Activated naive CD8-positive, alpha-beta T cell treated with anti-CD3 and anti-CD28 coated beads for 36 hours (primary cell): ENCODE measurements at places on chromosomes 7 and 10.

DNA sequence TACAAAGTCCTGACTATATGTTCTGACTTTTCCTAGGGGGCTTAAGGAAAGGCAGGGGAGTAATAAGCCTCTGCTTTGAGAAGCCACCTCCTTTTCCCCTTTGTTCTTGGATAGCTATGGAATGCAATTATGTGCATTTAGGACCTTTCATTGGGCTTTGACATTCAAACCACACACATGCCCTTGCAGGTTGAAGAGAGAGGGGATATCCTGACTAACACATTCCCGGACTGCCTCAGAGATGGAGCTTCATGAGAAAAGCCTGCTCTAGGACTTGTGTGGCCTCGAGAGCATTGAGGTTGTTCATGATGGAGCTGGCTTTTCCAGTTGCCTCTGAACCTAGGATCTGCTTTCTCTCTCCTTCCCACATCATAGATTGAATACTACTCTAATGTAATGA lies 694.5 kb downstream of the LRMDA start:
- no peak for DNase-seq

DNA sequence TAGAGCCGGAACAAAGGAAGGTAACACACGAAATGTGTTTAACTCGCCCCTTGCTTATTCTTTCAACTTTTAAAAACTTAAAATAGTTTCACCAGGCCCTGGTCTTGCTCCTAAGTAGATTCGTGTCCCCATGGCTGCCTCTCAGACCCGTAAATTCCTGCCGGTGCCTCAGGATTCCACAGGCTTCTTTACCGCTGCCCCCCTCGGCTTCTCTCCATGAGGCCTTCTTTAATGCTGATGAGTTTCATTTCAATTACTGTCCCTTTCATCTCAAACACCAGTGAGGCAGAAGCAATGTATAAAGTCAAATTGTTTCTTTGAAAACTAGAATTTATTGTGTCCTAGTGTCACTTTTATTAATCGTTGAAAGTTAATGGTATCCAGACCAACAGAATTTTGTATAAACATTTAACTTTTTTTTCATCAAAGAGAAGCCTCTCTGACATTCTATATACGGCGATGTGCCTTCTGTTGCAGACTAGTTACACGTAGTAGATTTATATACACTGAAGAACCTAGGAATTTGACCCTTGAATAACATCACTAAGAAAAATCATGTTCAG lies 225.2 kb downstream of the C7orf25 start:
- no peak for DNase-seq

GRCh38 chr10:129754211-129755050 lies 209.6 kb downstream of the EBF3 start:
- DNase-seq: no peak

DNA sequence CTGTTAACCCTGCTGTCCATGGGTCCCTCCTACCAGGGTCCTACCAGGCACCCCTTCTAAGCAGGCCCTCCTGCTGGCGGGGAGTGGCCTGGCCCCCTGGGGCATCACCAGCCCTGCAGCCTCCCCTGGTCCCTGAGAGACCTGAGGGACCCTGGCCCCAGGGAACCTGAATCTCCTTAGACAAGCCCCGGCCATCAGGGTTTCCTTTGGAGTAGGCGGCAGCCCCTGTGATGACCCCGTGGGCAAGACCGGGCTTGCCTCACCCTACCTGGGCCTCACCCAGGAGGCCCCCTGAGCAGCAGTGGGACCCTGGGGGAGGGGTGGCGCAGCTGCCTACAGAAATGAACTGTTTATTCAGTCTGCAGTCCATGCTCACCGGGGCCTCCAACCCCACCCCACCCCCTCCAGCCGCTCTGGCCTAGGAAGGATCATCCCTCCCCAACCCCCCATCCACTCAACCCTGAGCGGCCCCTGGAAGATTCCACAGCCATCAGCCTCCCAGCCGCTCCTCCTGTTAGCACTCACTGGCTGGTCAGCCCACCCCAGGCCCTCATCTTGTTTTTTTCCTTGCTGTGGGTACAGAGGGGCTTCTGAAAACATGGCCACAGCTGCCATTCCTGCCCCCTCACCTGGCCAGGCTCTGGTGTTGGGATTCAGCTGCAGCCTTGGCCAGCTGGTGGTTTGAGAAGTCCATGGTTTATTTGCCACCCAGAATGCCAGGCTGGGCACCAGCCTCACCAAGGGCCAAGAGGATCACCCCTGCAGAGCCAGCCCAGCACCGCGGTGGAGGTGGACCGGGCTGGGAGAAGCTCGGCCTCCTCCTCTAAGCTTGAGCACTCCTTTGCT lies 34.8 kb upstream of the CHST15 start:
- DNase-seq: no peak
